Posterior cingulate gyrus (tissue), 11 donors: ENCODE measurements at places on chromosomes 1 and 21.
A peak's percentile ranks its signal among the peaks of the same experiment; 100 is the strongest.

- no peak for DNase-seq
Observed at GRCh38 chr1:48591181-48591580, 119.2 kb upstream of the SPATA6 start.

DNA sequence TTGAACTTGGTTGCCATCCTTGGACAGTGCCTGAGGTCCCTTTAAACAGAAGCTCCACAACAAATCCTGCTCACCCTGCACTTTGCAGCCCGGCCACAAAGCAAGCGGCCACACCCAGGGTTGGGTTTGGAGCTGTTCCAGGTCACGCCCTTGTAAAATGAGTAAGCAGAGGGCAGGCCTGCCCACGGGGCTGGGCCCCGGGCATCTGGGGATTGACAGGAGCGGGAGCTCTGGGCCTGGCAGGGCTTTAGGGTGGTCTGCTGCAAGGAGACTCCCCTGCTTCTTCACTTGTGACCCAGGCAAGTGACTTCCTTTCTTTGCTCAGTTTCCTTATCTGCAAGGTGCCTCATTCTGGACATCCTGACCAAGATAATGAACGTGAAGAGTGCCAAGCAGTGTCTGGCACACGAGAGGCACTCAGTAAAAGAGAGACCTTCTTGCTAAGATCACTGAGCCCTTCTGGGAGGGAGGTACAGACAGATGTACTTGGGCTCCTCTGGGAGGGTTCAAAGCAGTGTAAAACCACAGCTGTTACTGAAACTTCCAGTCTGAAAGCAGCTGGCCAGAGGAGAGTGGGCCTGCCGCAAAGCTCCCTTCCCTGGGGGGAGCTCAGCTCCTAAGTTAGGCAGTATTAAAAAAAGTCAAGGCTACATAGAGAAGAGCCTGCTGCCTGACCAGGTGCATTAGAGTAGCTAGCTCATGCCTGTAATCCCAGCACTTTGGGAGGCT lies 2.6 kb downstream of the E2F2 start:
- no peak for DNase-seq

GRCh38 chr1:244851546-244852231 lies 12.7 kb downstream of the HNRNPU start:
- no peak for DNase-seq

- DNase-seq = peak; percentile 28
Observed at GRCh38 chr1:22053017-22053860, 730 bp downstream of the CDC42 start.
